ENCODE measurements at places on chromosomes 6 and 20.

GRCh38 chr6:151082079-151082478 lies 157.7 kb upstream of the AKAP12 start:
- DNase-seq = no peak

GRCh38 chr6:143731789-143732188 lies 54.0 kb downstream of the PHACTR2 start:
- DNase-seq = no peak

DNA sequence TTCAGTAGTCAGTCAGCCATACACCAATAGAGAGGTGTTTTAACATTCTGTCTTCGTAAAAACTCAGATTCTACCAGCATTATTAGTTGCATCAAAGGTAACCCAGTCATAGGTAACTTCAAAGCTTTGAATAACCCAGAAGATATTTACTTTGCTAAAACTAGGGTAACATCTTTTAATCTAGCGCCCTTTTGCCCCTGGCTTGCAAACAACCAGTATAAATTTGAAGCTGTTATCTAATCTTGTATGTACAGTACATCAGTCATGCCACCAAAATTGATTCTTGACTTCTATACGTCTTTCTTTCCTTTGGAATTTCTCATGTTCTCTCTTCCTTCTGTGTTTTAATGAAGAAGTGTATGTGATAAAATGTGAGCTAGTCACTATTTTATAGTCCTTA lies 109.3 kb downstream of the LIN28B start:
- no peak for DNase-seq

GRCh38 chr20:708956-709355 lies 33.4 kb upstream of the SCRT2 start:
- no peak for DNase-seq

- no peak for DNase-seq
These were observed 46.5 kb downstream of the SMLR1 start for GRCh38 chr6:130873746-130874145.

- no peak for DNase-seq
These were observed 99.4 kb downstream of the ASXL1 start for GRCh38 chr20:32457479-32457986.

- DNase-seq = no peak
These were observed 443.1 kb upstream of the OPRM1 start for GRCh38 chr6:153595903-153596302.

DNA sequence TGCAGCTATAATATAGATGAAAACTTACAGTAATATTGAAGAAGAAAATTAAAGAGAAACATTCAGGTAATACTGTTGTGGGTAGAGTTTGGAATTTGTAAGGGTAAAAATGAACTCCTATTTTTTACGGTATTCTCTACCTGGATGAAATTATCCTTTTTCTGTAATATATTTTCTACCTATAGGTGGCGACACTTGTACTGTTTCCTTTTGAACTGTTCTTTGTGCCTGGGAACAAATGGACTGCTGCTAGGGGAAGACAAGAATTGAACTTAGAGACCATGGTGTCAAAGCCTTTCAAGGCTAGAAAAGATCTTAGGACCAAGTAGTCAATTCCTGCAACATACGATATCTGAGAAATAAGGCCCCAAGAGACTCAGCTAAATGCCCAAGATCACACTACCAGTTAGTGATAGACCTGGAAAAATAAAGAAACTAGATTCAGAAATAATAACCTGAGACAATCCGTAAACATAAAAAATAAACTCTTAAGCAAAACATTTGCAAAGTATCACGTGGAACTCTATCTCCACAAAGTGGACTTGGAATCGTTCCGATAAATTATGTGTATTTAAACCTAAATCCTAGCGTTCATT lies 383.8 kb downstream of the TFAP2A start:
- no peak for DNase-seq

- no peak for DNase-seq
These were observed 74.9 kb upstream of the RIN2 start for GRCh38 chr20:19683188-19683587.

GRCh38 chr6:35034411-35035191 lies 106.5 kb downstream of the TCP11 start:
- no peak for DNase-seq

GRCh38 chr6:56199956-56200355 lies 47.4 kb downstream of the COL21A1 start:
- no peak for DNase-seq

- DNase-seq = no peak
These were observed 684.8 kb downstream of the DHX35 start for GRCh38 chr20:39646874-39647413.

GRCh38 chr20:43821795-43822194 lies 92.9 kb upstream of the TOX2 start:
- no peak for DNase-seq

DNA sequence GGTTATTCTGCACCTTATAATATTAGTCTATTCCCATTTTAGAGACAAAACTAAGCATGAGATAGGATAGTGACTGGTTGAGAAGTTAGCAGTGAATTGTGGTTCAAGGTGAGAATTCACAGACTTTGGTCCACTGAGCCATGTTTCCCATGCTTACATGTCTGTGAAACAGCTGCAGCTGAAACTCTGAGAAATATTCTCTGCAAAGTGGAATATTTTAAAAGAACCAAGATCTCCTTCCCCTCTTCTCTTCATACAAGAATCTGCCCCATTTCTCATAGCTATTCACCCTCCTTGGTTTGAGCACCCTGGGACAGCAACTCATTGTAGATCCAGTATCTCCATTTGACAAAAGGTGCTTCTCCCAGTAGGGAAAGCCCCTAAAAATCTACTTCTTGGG lies 70.2 kb upstream of the TMEM170B start:
- no peak for DNase-seq

GRCh38 chr6:128631031-128631430 lies 110.6 kb upstream of the PTPRK start:
- no peak for DNase-seq

GRCh38 chr6:135087803-135088202 lies 33.2 kb upstream of the HBS1L start:
- peak; percentile 31 for DNase-seq

- DNase-seq = no peak
These were observed 34.9 kb downstream of the SLC22A23 start for GRCh38 chr6:3421791-3422434.

GRCh38 chr20:60206259-60206658 lies 248.0 kb downstream of the CDH26 start:
- DNase-seq = no peak

- DNase-seq = no peak
These were observed 1.7 kb upstream of the SCAF8 start for GRCh38 chr6:154731296-154732218.

DNA sequence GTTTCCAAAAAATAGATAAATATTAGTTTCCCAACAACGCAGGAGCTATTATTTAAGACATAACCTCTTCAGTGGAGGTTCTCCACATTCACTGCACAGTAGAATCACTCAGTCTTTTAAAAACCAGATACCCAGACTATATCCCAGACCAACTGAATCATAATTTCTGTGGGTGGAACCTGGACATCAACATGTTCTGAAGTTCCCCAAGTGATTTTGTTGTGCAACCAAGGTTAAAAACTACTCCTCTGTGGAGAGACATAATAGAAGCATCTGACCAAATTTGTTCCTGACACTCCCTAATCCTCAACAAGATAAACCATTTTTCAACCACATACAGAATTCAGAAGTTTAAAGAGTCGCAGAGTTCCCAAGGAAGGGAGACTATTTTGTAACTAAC lies 42.3 kb downstream of the STK38 start:
- no peak for DNase-seq

GRCh38 chr6:38269461-38270172 lies 370.1 kb downstream of the BTBD9 start:
- DNase-seq = no peak

GRCh38 chr20:34112600-34113101 lies 608 bp upstream of the EIF2S2 start:
- peak; percentile 13 for DNase-seq
